ENCODE measurements at places on chromosomes 7 and 10.
A peak's percentile ranks its signal among the peaks of the same experiment; 100 is the strongest.

GRCh38 chr7:19558527-19558926 lies 150.3 kb downstream of the POLR1F start:
- no peak for DNase-seq

DNA sequence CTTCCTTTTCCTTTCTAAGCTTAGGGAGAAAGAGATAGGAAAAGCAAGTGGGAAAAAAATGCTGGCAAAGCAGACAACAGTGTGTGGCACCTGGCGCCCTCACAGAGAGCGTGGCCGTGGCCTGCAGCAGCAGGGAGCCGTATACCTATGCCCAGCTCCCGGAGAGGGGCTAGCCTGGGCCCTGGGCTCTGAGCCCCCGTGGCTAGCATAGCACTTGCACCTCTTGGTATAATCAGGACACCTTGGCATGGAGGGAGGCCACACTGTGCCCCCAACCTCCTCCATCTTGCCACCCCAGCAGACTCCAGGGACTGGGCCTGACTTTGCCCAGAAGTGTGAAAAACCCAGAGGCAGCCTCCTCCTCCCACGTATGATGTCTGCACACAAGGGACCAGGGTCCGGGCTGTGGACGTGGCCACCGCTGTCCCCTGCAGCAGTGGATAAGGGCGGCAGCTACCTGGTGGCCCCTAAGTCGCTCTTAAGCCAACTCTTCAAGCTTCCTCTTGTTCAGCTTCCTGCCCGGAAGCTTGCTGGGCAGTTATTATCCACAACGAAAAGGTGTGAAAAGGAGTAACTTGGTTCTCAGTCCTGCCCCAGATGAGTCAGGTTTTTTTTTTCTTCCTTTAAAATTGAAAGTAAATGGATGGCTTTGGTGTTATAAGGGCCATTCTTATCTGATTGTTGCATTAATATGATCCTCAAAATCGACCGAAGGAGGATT lies 249.1 kb upstream of the PITRM1 start:
- DNase-seq = no peak

DNA sequence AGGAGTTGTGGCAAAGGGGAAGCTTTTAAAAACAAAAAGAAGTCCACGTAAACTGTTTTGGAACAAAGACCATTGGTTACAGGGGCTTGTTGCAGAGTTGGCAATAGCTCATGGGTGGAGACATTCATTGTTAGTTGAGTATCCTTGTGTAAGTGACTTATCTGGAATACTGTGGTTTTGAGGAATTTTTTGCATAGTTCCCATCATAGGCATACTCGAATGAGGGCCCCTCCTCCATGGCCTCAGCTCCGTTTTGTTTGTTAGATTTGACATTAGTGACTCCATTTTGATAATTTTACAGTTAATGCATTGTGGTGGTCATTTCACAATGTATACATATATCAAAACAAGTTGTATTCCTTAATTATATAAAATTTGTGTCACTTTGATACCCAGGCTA lies 12.8 kb upstream of the SMKR1 start:
- peak; percentile 19 for DNase-seq

GRCh38 chr7:28018856-28019465 lies 161.6 kb downstream of the JAZF1 start:
- no peak for DNase-seq

GRCh38 chr10:4083509-4084003 lies 298.5 kb upstream of the KLF6 start:
- no peak for DNase-seq

DNA sequence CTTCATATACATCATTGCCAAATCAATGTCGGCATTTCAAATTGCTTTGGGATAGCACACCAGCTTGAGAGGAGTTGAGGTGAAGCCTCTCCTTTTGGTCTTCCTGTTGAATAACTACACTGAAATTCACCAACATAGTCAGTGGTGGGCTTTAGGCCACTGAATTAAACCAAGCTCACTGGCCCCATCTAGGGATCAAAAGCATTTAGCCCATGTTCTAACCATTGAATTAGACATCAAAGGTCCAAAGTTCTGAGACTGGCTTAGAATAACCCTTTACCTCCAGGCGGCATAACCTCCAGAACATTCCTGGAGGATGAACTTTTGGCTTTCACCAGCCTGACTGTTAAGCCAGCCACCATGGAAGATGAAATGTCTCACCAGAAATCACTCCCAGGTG lies 54.6 kb downstream of the BPGM start:
- peak; percentile 8 for DNase-seq

GRCh38 chr10:3248526-3249306 lies 76.1 kb upstream of the PITRM1 start:
- DNase-seq = peak; percentile 82

DNA sequence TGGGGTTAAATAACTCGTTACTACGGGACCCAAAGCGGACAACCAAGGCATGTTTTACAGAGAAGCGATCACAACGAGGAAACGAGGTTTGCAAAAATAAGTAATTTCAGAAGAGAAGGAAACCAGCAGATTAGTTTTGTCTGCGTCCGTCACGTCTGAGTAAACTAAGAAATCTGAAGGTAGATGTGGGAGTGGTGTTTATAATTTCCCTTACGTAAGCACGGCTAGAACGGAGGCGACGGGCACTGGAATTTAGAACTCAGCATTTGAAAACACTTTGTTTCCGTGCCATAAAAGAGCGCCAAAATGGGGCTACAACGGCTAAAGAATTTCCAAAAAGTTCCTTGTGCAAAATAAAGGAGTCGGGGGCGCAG lies 718 bp upstream of the UMAD1 start:
- peak; percentile 34 for DNase-seq

DNA sequence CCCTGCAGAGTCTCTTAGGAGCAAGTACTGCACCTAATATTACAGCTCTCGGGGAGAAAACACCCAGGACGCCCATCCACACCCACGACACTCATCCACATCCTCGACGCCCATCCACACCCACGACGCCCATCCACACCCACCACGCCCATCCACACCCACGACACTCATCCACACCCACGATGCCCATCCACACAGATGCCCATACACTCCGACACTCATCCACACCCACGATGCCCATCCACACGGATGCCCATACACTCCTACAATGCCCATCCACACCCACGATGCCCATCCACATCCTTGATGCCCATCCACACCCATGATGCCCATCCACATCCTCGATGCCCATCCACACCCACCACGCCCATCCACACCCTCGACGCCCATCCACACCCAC lies 503.1 kb downstream of the PTPRN2 start:
- DNase-seq = no peak

GRCh38 chr7:77823787-77824186 lies 25.2 kb downstream of the PHTF2 start:
- DNase-seq = no peak

GRCh38 chr10:101573885-101574753 lies 13.9 kb downstream of the POLL start:
- no peak for DNase-seq

- DNase-seq = peak; percentile 93
Observed at GRCh38 chr7:129969881-129970446, 17.2 kb upstream of the UBE2H start.

GRCh38 chr7:94409200-94409948 lies 14.7 kb downstream of the COL1A2 start:
- DNase-seq = no peak

Measured in kidney glomerular epithelial cell (primary cell).